Activated CD4-positive, alpha-beta memory T cell treated with anti-CD3 and anti-CD28 coated beads, Interleukin-2, amount 10 ng/mL, durations not matched to agents 7 days and 5 days (primary cell): ENCODE measurements at places on chromosomes 2 and 18. TPM values are rescaled to one million over a fixed set of nuclear protein-coding genes. Genes with fewer than 3 reads are reported as not detected.

The IL36B gene
- total RNA-seq, result not detected

The PAIP2B gene
- 1.8 TPM for total RNA-seq

The CRYBA2 gene
- total RNA-seq, result not detected

The TUBA4B gene
- not detected for total RNA-seq

The ALMS1 gene
- total RNA-seq, result 20.4 TPM

The ANKRD62 gene
- not detected for total RNA-seq

The HOXD10 gene
- total RNA-seq, result not detected

The GALNT14 gene
- total RNA-seq, result not detected

The TNFAIP6 gene
- not detected for total RNA-seq

The LOXHD1 gene
- total RNA-seq, result not detected

The TACR1 gene
- not detected for total RNA-seq

The HNRNPA3 gene
- total RNA-seq, result 312 TPM

The IFIH1 gene
- 63.9 TPM for total RNA-seq

The TCF7L1 gene
- total RNA-seq, result not detected

The TBR1 gene
- not detected for total RNA-seq

The HIBCH gene
- 16.2 TPM for total RNA-seq

The TEKT4 gene
- total RNA-seq, result not detected

The CFAP53 gene
- total RNA-seq, result 0.50 TPM

The CCDC141 gene
- 2.6 TPM for total RNA-seq

The PRPF40A gene
- 113 TPM for total RNA-seq

The RASGRP3 gene
- total RNA-seq, result 6.3 TPM

The LRRTM4 gene
- not detected for total RNA-seq

The CAMKMT gene
- 11.6 TPM for total RNA-seq
